ENCODE measurements at places on chromosomes 4 and X. TPM values are rescaled to one million over a fixed set of nuclear protein-coding genes. Genes with fewer than 3 reads are reported as not detected.

- H3K36me3 ChIP-seq: no peaks in the 10 kb centered on the region
- H3K4me3 ChIP-seq: no peak overlapping the region
- H3K27me3 ChIP-seq: no peaks in the 10 kb centered on the region
- no peak for DNase-seq
These were observed 35.1 kb upstream of the ZNF41 start for GRCh38 chrX:47518144-47518543.

DNA sequence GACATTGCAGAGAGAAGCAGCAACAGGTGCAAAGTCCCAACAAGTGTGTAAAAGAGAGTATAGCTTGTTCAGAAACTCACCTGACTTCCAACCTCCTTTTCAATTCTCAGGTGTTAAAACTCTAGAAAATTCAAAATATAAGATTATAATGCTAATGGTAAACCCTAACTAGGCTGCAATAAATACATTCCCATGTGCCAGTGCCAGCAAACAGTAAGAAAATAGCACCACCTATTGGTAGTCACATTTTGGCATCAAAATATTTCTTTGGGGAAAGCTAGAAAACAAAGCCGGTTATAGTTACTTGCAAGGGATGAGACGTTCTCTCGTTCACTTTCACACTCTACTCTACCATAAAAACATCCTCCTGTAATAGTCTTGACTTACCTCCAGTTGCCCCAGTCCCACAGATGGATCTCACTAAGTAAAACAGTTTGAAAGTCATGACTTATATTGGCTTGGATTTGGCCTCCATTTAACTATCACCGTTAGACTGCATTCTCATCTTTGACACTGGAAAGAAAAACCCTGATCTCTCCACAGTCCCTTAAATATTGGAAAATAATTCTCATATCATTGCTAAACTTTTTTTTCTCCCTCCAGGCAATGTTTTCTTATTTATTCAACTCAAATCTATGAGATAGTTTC lies 9.6 kb downstream of the BMP3 start:
- no peaks in the 10 kb centered on the region for H3K27me3 ChIP-seq
- no peak overlapping the region for H3K4me3 ChIP-seq
- peaks cover 34% of the 10 kb centered on the region for H3K4me1 ChIP-seq
- H3K27ac ChIP-seq: peak overlapping the region; percentile 41
- no peak for DNase-seq

GRCh38 chrX:119093991-119094735 lies 21.4 kb downstream of the CT47C1 start:
- H3K36me3 ChIP-seq: no peaks in the 10 kb centered on the region
- H3K27ac ChIP-seq: no peak overlapping the region
- no peaks in the 10 kb centered on the region for H3K4me1 ChIP-seq
- H3K27me3 ChIP-seq: no peaks in the 10 kb centered on the region
- H3K4me3 ChIP-seq: no peak overlapping the region
- no peak for DNase-seq

RTL9 gene
- under 0.01 TPM for total RNA-seq

JAKMIP1 gene
- 1.9 TPM for total RNA-seq

GRCh38 chrX:49019599-49020249 lies 17.7 kb upstream of the GRIPAP1 start:
- no peaks in the 10 kb centered on the region for H3K4me1 ChIP-seq
- H3K4me3 ChIP-seq: no peak overlapping the region
- no peak for DNase-seq
- H3K36me3 ChIP-seq: no peaks in the 10 kb centered on the region
- H3K27me3 ChIP-seq: no peaks in the 10 kb centered on the region

DNA sequence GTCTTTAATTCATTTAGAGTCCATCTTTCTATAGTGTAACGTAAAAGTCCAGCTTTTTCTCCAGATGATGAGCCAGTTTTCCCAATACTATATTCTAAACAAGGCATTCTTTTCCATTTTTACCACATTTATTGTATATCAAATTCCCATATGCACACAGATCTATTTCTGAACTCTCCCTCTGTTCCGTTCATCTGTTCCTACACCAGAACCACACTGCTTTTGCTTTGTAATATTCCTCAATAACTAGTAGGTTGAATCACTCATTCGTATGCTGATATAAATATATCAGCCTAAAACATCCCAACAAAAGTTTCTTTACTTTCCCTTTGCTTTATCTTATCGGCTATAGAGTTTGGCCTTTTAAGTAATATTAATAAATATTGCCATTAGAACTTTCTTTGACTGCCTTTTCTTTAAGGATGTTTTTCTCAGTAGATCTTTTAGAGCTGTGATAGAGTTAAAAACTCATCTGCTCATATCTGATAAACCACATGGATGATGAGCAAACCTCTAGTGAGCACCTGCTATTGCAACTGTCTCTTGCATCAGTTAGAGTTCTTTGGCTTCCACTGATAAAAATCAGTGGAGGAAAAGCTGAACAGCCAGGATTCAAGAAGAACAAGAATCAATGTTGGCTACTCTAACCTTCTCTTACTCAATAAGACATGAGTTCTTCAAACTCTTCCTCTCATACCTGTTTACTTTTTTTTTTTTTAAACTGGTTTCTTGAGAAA lies 13.1 kb upstream of the RPL34 start:
- H3K4me3 ChIP-seq: no peak overlapping the region
- DNase-seq: no peak
- no peaks in the 10 kb centered on the region for H3K4me1 ChIP-seq
- H3K27me3 ChIP-seq: no peaks in the 10 kb centered on the region

- no peak overlapping the region for H3K27ac ChIP-seq
- no peak for DNase-seq
- no peaks in the 10 kb centered on the region for H3K36me3 ChIP-seq
These were observed 689.3 kb downstream of the CENPC start for GRCh38 chr4:66855956-66856355.

TEX11 gene
- total RNA-seq: not detected

GRK4 gene
- total RNA-seq: 9.3 TPM

GRCh38 chr4:159177265-159178150 lies 74.6 kb downstream of the RAPGEF2 start:
- no peak for DNase-seq
- H3K27me3 ChIP-seq: no peaks in the 10 kb centered on the region
- H3K27ac ChIP-seq: peak overlapping the region; percentile 28
- H3K36me3 ChIP-seq: no peaks in the 10 kb centered on the region
- H3K4me1 ChIP-seq: peaks cover 87% of the 10 kb centered on the region
- H3K4me3 ChIP-seq: no peak overlapping the region

PCDH19 gene
- total RNA-seq: 0.71 TPM

SAGE1 gene
- total RNA-seq: not detected

DNA sequence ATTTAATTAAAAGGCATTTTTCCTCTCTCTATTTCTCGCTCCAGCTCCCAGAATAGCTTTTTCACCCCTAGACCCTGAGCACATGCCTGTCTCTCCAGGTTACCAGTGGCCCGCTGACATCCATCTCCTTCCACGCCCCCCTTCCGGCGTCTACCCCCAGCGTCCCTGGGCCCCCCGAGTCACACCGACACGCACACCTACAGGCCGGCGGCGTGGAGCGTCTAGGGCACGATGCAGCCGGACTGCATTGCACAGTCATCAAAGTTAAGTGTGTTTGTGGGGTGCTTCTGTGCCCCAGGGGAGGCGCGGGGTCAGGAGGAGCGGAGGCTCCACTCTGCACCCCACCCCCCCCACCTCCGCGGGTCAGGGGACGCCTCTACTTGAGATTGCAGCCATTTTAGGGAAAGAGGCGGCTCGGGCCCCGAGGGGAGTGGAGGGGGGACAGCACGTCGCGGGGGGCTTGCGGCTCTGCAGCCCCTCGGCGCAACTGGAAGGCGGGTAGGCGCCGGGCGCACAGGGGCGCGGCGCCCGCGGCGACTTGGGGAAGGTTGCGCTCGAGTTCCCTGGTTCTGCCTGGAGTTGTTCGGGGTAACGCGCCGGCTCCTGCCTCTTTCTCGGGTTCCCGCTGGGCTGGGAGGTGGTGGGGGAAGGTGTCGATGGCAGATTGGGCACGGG lies 112.7 kb downstream of the DHX15 start:
- H3K4me3 ChIP-seq: peak overlapping the region; percentile 57
- H3K36me3 ChIP-seq: no peaks in the 10 kb centered on the region
- H3K27ac ChIP-seq: peak overlapping the region; percentile 89
- H3K27me3 ChIP-seq: peaks cover 19% of the 10 kb centered on the region
- H3K4me1 ChIP-seq: no peaks in the 10 kb centered on the region
- peak; percentile 71 for DNase-seq

DNA sequence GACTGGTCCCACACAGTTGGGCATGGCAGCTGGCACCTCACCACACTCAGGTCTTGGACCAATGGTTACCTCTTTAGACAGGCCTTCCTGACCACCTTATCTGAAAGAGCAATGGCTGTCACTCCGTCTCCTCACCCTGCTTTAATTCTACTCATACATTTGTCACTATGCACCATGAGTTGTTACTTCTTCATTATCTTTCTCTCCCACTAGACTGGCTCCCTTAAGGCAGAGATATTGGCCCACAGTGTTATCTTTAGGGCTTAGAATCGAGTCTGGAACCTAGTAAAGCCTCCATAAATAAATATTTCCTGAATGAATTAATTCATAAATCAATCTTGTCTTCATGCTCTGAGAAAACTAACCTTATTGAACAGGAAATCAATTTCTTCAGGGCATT lies 46.6 kb downstream of the DCHS2 start:
- H3K27ac ChIP-seq: no peak overlapping the region
- H3K36me3 ChIP-seq: no peaks in the 10 kb centered on the region
- no peak for DNase-seq
- H3K27me3 ChIP-seq: no peaks in the 10 kb centered on the region

- peaks cover 4% of the 10 kb centered on the region for H3K36me3 ChIP-seq
- H3K27me3 ChIP-seq: no peaks in the 10 kb centered on the region
- peaks cover 34% of the 10 kb centered on the region for H3K4me1 ChIP-seq
- H3K4me3 ChIP-seq: no peak overlapping the region
These were observed 3.5 kb downstream of the EMD start for GRCh38 chrX:154382483-154383069.

DNA sequence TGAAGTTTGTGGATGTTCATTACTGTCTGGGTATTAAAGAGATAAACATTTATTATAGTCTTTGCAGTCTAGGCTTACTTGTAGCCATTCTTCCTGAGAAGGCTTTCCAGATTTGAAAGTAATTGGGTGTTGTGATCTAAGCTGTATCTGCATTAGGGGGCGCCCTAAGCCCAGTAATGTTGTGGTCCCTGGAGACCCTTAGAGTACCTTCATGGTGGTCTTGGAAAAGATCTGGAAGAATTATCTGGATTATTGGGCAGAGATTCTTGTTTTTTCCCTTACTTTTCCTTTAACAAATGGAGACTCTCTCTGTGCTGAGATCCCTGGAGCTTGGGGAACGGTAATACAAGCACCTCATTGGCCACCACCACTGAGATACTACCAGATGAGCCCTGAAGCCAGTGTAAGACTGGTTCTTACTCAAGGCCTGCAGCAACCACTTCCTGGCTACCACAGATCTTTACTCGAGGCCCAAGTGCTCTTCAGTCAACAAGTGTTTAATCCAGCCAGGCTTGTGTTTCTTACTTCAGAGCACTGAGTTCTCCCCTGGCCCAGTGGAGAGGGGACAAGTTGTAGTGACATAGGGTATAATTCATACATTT lies 63.1 kb downstream of the RTL3 start:
- DNase-seq: no peak
- H3K27me3 ChIP-seq: no peaks in the 10 kb centered on the region
- no peak overlapping the region for H3K4me3 ChIP-seq
- H3K27ac ChIP-seq: no peak overlapping the region
- H3K36me3 ChIP-seq: no peaks in the 10 kb centered on the region
- H3K4me1 ChIP-seq: no peaks in the 10 kb centered on the region

GRCh38 chr4:7499661-7500060 lies 64.9 kb upstream of the PSAPL1 start:
- no peak overlapping the region for H3K27ac ChIP-seq
- no peak overlapping the region for H3K4me3 ChIP-seq
- DNase-seq: no peak
- no peaks in the 10 kb centered on the region for H3K27me3 ChIP-seq

- no peaks in the 10 kb centered on the region for H3K27me3 ChIP-seq
- H3K36me3 ChIP-seq: no peaks in the 10 kb centered on the region
- H3K4me3 ChIP-seq: no peak overlapping the region
- no peaks in the 10 kb centered on the region for H3K4me1 ChIP-seq
- DNase-seq: no peak
These were observed 54.6 kb downstream of the AMOT start for GRCh38 chrX:112786076-112786475.

GRCh38 chrX:147838465-147839131 lies 73.1 kb upstream of the FMR1 start:
- H3K27ac ChIP-seq: no peak overlapping the region
- no peaks in the 10 kb centered on the region for H3K27me3 ChIP-seq
- no peak overlapping the region for H3K4me3 ChIP-seq

DNA sequence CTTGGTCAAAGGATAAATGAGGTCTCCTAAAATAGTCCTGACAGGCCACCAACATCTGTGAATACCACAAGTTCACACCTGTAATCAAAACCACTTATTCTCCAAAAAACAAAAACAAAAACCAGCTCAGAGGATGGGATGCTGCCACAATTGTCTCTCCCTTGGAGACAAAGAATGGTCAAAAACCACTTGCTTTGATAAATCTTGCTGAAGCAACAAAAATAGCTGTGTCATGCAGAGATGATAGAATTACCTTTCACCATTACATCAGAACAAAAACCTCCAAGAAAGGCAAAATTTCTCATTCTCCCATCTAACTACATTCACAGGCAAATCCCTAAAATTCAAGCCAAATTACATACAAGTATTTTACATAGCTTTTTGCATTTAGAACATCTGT lies 180.4 kb downstream of the MAML3 start:
- no peaks in the 10 kb centered on the region for H3K27me3 ChIP-seq
- no peak for DNase-seq
- H3K36me3 ChIP-seq: no peaks in the 10 kb centered on the region

GRCh38 chr4:25658357-25658771 lies 2.7 kb downstream of the SLC34A2 start:
- DNase-seq: no peak
- H3K36me3 ChIP-seq: no peaks in the 10 kb centered on the region
- H3K4me1 ChIP-seq: no peaks in the 10 kb centered on the region
- H3K27me3 ChIP-seq: peaks cover 14% of the 10 kb centered on the region

DNA sequence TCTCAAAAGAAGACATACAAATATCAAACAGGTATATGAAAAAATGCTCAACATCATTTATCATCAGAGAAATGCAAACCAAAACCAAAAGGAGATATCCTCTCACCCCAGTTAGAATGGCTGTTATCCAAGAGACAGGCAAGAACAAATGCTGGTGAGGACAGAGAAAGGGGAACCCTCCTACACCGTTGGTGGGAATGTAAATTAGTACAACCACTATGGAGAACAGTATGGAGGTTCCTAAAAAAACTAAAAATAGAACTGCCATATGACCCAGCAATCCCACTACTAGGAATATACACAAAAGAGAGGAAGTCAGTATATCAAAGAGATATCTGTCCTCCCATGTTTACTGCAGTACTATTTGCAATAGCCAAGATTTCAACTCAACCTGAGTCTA lies 83.5 kb downstream of the CDS1 start:
- H3K27ac ChIP-seq: no peak overlapping the region
- H3K4me3 ChIP-seq: no peak overlapping the region
- DNase-seq: no peak
- H3K36me3 ChIP-seq: no peaks in the 10 kb centered on the region
- no peaks in the 10 kb centered on the region for H3K4me1 ChIP-seq
- H3K27me3 ChIP-seq: no peaks in the 10 kb centered on the region

GRCh38 chrX:130094696-130095095 lies 15.6 kb downstream of the ELF4 start:
- no peak overlapping the region for H3K27ac ChIP-seq
- H3K27me3 ChIP-seq: no peaks in the 10 kb centered on the region
- no peak for DNase-seq
- no peaks in the 10 kb centered on the region for H3K4me1 ChIP-seq
- no peak overlapping the region for H3K4me3 ChIP-seq

Measured in sigmoid colon (tissue), 7 donors.